Activated CD4-positive, CD25-positive, alpha-beta regulatory T cell treated with anti-CD3 and anti-CD28 coated beads, Interleukin-2, amount 50 U/mL, for 72 hours (primary cell): ENCODE measurements at places on chromosomes 12 and 14.

GRCh38 chr14:23887536-23887935 lies 66.0 kb upstream of the DHRS4 start:
- DNase-seq: no peak

- DNase-seq: no peak
Observed at GRCh38 chr12:9711664-9712063, 21.2 kb downstream of the CLECL1 start.

DNA sequence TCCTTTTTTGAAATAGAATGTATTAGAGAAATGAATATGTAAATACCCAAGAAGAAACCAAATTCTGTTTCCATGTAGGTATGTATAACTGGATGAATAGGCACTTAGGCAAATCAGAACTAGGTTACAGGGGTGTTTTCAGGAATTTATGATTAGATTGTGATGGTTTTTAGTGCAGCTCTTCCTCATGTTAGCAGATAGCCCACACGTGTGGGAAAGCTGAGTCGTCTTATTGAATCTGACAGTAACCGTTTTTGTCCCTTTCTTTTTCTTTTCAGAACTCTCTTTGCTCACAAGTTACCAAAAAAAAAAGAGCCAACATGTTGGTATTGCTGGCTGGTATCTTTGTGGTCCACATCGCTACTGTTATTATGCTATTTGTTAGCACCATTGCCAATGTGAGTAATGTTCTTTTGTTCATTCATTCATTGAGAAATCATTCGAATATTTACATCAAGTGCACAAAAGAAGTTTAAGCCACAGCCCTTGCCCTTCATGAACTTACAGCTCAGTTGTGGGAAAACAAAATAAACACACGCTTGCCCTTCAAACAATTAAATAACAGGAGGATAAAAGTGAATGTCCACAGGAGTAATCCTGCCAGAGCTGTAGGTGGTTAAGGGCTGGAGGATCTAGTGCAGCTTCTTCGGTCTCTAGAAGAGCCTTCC lies 14.8 kb downstream of the EMP1 start:
- DNase-seq: no peak

DNA sequence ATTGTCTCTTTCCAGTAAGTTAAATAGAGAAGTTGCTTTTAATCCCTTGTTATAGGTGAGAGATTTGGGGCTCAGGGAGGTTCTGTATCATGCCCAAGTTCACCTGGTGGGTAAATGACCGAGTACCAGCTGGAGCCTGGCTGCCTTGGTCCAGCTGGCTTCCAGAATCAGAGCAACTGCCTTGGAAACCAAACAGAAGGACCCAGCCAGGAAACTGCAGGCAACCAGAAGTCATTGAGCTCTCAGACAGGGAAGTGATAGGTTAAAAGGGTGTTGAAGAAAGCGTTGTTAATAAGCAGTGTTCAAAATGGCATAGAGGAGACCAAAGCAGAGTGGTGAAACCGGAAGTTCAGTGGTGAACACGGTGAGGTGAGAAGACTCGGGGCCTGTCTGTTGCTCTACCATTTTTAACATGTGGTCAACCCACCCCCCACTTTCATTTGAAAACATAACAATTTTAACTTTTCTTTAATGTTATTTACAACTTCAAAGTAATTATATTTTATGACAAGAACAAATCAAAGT lies 54.9 kb downstream of the PLEKHG7 start:
- DNase-seq: no peak

DNA sequence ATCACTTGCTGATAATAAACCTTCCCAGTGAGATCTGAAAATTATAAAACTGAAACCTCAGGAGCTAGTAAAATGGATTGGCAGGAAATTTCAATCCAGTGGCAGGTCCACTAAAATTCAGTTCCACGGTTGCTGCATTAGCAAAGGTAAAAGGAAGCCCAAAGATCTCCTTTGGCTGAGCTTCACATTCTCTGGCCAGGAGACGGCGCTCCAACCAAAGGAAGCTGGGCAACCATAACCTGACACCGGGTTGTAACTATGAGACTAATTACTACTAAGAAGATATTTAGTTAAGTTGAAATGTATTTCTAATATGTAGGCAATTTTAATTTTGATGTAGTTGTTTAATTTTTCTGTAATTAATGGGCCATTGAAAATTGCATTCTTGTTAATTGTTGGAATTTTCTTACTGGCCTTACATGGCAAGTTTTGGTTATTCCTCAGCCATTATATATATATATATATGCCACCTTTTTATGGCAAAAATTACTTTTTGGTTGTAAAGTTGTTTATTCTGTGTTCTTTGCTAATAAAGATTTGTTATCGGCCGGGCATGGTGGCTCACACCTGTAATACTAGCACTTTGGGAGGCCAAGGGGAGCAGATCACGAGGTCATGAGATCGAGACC lies 17.0 kb downstream of the OR8S1 start:
- DNase-seq: peak; percentile 39

DNA sequence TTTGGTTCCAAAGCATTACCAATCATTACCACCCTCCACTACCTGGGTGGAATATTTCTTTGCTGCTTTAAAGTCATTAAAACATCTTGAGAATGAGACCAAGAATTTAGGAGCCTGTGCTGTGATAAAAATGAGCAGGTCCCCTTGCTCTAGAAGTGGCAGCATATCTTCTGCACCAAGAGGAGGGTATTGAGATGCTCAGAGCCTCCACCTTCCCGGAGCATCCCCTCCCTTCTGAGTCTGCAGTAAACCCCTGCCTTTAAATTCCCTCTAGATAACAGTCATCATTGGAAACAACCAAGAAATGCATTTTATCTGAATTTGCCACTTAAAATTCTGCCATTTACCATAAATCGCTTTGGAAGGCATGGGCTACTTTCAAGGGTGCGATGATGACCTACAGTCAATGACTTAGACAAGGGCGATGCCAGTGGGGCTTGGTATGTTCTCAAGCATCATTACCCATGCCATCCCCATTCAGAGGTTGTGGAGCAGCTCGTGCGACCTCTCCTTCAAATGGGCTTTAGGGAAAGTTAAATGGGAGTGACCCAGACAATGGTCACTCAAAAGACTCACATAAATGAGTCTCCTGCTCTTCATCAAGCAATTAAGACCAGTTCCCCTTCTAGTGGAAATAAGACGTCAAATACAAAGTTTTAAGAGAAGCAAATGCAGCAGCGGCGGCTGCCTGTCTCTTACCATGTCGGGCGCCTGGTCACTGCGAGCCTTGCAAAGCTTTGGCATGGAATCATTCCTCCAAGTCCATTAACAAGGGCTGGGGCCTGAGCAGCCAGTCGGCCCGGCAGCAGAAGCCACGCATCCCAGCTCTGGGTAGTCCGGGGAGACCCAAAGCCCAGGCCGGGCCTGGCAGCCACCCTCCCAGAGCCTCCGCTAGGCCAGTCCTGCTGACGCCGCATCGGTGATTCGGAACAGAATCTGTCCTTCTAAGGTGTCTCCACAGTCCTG lies 334.5 kb downstream of the TMEM121 start:
- peak; percentile 32 for DNase-seq

- DNase-seq: no peak
Observed at GRCh38 chr14:50008562-50008961, 107.8 kb downstream of the VCPKMT start.

GRCh38 chr14:35304812-35305462 lies 12.8 kb downstream of the PSMA6 start:
- no peak for DNase-seq

GRCh38 chr12:2225696-2226095 lies 172.9 kb downstream of the CACNA1C start:
- no peak for DNase-seq

DNA sequence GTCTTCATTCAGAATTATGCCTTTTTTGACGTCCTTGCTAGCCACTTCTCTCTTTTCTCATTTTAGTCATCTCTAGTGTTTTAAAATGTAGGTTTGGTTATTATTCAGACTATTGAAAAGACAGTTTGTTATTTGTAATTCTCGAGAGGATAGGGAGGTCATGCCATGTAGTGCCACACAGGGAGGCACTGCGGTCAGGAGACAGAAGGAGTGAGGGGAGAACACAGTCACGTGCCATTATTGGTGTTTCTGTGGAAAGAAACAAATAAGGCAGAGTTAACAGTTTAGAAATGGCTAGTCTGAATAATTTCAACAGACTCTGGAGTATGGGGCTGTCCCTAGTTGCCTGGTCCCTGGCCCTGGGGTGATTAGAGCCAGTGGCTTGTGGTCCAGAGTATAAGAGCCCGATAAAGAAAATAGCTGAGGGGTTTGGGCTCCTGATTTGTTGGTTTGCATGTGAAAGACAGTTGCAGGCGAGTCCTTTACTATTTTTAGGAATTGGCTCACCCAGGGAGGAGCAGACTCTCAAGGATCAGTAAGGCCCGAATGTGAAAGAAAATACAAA lies 278.1 kb upstream of the SEL1L start:
- DNase-seq: no peak

DNA sequence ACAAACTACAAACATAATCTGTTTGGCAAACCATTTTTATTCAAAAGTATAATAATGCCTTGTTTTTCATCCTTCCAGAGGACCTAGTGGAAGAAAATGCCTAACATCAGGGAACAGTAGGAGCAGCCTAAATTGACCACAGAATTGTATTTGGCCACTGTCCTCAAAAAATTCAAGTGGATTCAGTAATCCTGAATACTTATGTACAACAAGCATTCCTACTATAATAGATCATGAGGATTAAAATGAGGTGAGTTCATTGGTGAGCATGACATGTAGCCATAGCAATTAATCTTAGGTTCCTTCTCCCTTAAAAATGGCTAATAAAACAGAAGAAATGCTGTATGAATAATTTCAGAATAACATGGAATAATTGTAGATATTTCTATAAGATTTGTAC lies 209.3 kb downstream of the DAD1 start:
- DNase-seq: no peak

- DNase-seq: no peak
Observed at GRCh38 chr12:108807476-108807875, 49.9 kb downstream of the SSH1 start.
